ENCODE measurements at places on chromosomes 11 and 22.

- DNase-seq: no peak
Measured at GRCh38 chr11:73019449-73019848, 122.7 kb downstream of the FCHSD2 start.

DNA sequence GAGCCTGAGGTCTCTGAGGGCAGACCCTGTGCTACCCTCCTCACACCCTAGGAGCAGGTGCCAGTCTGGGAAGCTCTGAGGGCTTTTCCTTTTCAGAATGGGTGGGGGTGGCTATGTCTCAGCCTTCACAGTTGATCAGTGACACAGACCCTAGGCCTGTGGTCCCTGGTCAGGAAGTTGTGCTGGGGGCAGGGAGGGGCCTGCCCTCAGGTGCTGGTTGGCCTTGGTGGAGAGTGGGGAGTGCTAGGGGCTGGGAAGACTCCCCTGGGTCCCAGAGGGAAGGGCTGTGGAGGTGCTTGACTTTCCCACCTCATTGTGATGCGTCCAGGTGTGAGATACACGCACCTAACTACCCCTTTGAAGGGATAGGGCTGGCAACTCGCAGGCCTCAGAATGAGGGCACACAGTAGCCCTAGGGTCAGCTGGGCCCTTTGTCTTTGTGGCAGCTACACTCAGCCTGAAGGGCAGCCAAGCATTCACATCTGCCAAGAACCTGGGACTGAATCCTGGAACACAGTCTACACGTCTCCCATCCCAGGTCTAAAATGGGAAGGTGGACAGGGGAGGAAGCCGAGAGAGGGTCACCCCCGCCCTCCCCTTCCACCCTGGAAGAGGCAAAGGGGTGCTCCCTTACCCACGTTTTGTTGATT, 31.2 kb upstream of the ATXN10 start:
- DNase-seq: no peak

GRCh38 chr11:57728829-57729228, 12.5 kb upstream of the SELENOH start:
- DNase-seq: no peak

DNA sequence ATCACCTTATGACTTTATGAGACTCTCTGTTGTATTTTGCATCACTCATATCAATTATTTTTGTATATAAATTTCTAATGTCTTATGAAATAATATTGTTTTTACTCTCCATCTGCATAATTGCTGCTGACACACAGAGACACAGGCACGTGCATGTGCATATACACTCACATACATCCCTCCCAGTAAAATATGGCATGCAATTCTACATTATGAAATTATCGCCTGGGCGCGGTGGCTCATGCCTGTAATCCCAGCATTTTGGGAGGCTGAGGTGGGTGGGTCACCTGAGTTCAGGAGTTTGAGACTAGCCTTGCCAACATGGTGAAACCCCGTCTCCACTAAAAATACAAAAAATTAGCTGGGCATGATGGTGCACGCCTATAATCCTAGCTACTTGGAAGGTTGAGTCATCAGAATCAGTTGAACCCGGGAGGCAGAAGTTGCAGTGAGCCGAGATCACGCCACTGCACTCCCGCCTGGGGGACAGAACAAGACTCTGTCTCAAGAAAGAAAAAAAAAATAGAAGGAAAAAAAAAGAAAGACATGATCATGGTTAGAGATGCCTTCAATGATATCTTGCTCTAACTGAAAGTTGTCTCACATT, 96.7 kb upstream of the LUZP2 start:
- no peak for DNase-seq

- no peak for DNase-seq
Measured at GRCh38 chr22:40726514-40726913, 47.2 kb downstream of the MCHR1 start.

- DNase-seq: no peak
Measured at GRCh38 chr11:72446929-72447769, 12.8 kb upstream of the CLPB start.

GRCh38 chr11:9172389-9172788, 81.0 kb upstream of the SCUBE2 start:
- no peak for DNase-seq

DNA sequence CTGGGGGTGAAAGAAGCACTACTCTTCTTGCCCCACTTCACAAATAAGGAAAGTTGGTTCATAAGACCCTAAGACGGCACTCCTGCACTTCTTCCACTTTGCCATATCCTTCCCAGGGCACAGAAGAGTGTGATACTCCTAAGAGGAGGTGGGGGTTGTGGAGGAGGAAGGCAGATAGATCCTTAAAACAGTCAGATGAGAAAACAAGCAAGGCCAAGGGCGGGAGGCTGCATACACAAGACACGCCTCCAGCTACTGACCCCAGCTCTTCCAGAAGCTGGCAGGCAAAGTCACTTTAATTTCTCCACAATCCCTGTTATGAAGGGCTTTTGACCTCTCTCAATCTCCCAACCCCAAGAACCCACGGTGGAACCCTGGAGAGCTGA, 1.6 kb upstream of the CHRM4 start:
- no peak for DNase-seq

Data from activated CD4-positive, CD25-positive, alpha-beta regulatory T cell (primary cell).